ENCODE measurements at places on chromosomes 5 and 9. TPM values are rescaled to one million over a fixed set of nuclear protein-coding genes. Genes with fewer than 3 reads are reported as not detected.
A peak's percentile ranks its signal among the peaks of the same experiment; 100 is the strongest.

GRCh38 chr9:33264473-33265177, at the start of the genes BAG1 and CHMP5:
BAG1 (minus strand) TSS chr9:33264708.
CHMP5 (plus strand) TSS chr9:33265049; CDS start chr9:33265079, 30 bp downstream.
- peaks cover 47% of the 10 kb centered on the region for H3K4me1 ChIP-seq
- no peaks in the 10 kb centered on the region for H3K27me3 ChIP-seq
- DNase-seq = peak; percentile 100

- DNase-seq = no peak
- no peaks in the 10 kb centered on the region for H3K27me3 ChIP-seq
- H3K4me1 ChIP-seq = no peaks in the 10 kb centered on the region
- no peak overlapping the region for H3K27ac ChIP-seq
- H3K36me3 ChIP-seq = no peaks in the 10 kb centered on the region
- H3K4me3 ChIP-seq = no peak overlapping the region
Measured at GRCh38 chr5:32325062-32325461, 12.3 kb upstream of the MTMR12 start.

Gene OGN
- total RNA-seq = not detected

GRCh38 chr9:79693750-79694149, 122.0 kb downstream of the TLE4 start:
- no peaks in the 10 kb centered on the region for H3K36me3 ChIP-seq
- H3K27ac ChIP-seq = no peak overlapping the region
- H3K27me3 ChIP-seq = no peaks in the 10 kb centered on the region
- no peak for DNase-seq

DNA sequence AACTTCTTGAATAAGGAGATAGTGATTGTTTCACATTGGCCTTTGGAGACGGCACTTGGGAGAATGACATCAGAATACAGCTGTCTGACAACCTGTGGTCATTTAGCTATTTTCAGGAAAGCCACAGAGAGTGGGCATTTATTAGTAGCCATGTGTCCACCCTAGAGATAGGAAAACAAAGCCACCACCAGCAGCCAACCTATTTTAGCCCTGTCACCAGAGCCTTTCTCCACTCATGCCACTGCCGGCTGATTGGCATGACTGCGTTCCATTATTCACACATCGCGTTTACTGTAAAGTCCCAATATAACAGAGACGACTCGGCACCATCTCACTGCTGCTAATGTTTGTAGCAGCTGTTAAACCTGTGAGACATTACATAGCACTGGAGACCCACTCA, 330.1 kb downstream of the NDUFS4 start:
- H3K4me1 ChIP-seq = peaks cover 1% of the 10 kb centered on the region
- no peaks in the 10 kb centered on the region for H3K36me3 ChIP-seq
- H3K27me3 ChIP-seq = no peaks in the 10 kb centered on the region

Data from activated naive CD4-positive, alpha-beta T cell treated with anti-CD3 and anti-CD28 coated beads for 36 hours (primary cell).